Globus pallidus (tissue), 1 donor: ENCODE measurements at places on chromosomes 1 and 21.

DNA sequence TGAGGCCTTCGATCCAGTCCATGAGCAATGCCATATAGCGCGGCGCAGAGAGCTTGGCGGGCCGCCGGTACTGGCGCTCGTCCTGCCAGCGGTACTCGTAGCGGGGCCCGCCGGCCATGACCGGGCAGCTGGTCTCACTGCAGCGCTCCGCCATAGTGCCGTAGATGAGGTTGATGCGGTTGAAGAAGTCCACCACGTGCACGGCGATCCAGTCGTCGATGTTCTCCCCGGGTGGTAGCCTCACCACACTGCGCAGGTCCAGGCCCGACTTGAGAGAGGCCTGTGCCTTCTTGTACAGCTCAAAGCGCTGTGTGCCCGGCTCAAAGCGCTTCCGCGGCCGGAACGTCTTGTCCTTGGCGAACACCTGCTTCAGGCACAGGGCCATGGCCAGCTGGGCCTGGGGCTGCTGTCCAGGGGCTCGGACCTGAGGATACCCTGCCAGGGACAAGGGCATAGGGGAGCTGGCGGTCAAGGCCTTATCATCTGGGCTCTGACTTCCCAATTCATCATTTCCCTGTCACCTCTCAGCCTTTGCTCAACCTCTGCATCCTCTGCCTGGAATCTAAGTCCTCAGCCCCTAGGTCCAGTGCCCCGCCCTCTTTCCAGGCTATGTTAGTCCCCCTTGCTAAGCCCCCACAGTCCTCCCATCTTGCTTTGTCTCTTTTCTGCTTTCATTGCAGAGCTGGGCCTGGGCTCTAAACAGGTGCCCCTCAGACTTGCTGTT is 3.5 kb downstream of the MOB3C start:
- no peak for DNase-seq

DNA sequence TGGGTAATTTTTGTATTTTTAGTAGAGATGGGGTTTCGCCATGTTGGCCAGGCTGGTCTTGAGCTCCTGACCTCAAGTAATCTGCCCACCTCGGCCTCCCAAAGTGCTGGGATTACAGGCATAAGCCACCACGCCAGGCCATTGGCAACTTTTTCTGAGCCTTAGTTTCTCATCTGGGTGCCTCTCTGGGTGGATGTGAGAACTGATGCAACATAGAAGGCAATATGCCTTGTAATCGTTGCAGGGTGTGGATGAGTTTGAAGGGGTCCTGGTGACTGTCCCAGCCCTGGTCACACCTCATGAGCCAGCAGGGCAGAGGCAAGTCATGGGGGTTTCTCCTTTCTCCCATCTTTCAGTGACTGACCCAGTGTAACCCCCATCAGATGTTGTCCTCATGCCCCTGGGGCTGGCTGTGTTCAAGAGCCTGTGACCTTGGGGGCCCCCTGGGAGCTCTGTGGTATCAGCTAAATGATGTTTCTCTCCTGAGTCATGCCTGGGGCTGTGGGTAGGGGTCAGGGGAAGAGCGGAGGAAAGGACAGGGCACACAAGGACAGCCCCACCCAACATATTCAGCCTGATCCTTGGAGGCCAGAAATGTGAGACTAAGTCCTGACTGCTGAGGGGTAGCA is 3.6 kb downstream of the COL9A2 start:
- DNase-seq, result no peak

GRCh38 chr1:110506541-110506940 is 12.4 kb downstream of the KCNA10 start:
- no peak for DNase-seq

DNA sequence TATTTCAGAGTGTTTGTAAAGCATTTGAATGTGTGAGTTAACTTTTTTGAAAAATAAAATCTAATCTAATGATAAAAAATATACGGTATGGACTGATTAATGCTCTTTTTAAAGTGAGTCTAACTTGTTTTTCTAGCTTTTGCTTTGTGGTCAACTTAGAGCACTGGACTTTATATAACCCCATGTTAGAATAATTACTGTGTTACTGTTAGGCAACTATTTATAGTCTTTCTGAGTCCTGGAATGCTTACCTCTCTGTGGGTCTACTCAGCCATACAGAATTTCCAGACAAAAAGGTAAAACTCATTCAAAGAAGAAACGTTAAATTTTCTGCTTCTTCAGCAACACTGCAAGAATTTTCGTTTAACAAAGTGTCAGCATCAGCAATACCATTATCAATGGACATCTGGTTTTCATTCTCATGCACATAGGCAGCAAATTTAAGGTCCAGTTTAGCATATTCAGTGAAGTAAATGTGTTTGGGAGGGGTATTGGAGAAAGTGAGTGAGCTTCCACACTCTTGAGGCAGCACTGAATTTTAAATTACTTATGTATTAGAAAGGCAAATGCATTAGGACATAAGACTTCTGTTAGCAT is 664.7 kb upstream of the NEGR1 start:
- no peak for DNase-seq

- DNase-seq, result no peak
These were observed 15.6 kb upstream of the SLC45A1 start for GRCh38 chr1:8302081-8302956.

DNA sequence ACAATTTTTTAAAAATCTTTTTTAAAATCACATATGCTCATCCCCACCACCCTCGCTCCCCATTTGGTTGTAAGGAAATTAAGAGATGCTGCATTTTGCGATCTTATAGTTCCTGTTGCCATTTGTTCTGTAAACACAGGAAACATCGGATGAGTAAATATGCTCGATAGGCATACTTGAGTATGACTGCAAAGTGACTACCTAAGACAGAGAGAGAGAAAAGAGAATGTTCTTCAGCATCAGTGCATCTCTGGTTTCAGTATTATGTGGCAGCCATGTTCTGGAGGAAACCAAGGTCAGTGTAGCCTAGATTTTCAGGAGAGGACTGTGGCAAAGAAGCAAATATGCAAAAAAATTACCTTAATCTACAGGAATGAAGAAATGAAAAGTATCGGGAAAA is 265.5 kb upstream of the FMN2 start:
- DNase-seq, result no peak

DNA sequence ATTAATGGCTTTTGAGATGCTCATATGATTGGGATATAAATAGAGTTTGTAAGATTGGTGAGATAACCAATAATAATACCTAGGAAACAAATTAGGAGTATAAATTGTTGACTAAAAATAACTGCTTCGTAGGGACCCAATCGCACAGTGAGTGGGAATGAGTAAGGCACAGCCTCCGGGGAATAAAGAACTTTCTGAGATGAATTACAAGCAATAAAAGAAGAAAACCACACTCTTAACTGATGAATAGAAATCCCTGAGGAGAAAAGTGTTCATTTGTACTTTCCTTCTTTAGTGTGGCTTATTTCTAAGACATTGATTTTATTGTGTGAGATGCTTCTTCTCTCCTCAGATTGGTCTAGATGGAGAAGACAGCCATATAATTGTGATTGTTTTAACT is 443.4 kb upstream of the PRMT6 start:
- DNase-seq, result no peak
